ENCODE measurements at places on chromosomes 7 and 10. TPM values are rescaled to one million over a fixed set of nuclear protein-coding genes. Genes with fewer than 3 reads are reported as not detected.

Gene SLC25A13
- 37.4 TPM for total RNA-seq

Gene NME8
- not detected for total RNA-seq

Gene CFAP46
- 1.7 TPM for total RNA-seq

Gene DOCK4
- 7.2 TPM for total RNA-seq

Gene RPS24
- total RNA-seq: 2,717 TPM

Gene ABCF2
- 71.7 TPM for total RNA-seq

Gene PCLO
- total RNA-seq: 0.91 TPM

Gene SEMA3E
- total RNA-seq: 3.1 TPM

Gene IL2RA
- not detected for total RNA-seq

Gene FAM221A
- total RNA-seq: 1.6 TPM

Gene MAD1L1
- 28.0 TPM for total RNA-seq

Gene GPR26
- not detected for total RNA-seq

Gene HGF
- total RNA-seq: 0.13 TPM

Gene AKR1C8
- 0.49 TPM for total RNA-seq

Gene PTPRE
- total RNA-seq: 3.7 TPM

Gene TFR2
- total RNA-seq: 2.6 TPM

Gene LIPN
- not detected for total RNA-seq

Gene NRG3
- not detected for total RNA-seq

Gene CAPZA2
- 126 TPM for total RNA-seq

Gene LRRD1
- total RNA-seq: not detected

Gene CPA2
- not detected for total RNA-seq

Gene HOXA5
- 6.2 TPM for total RNA-seq

Gene SPDYE5
- not detected for total RNA-seq

Gene FAM241B
- total RNA-seq: 19.0 TPM

Gene SLC18A3
- total RNA-seq: not detected

Gene ATG9B
- 0.14 TPM for total RNA-seq

All from A549 treated with DMSO at 1 μM for 4 hours (cell line).